ENCODE measurements at places on chromosomes 5 and 9.

- DNase-seq: no peak
Measured at GRCh38 chr5:83096660-83097339, 19.5 kb downstream of the XRCC4 start.

GRCh38 chr5:97042996-97043395 lies 99.4 kb downstream of the LIX1 start:
- no peak for DNase-seq

GRCh38 chr9:30039712-30040111 lies 2344.7 kb upstream of the ACO1 start:
- no peak for DNase-seq

DNA sequence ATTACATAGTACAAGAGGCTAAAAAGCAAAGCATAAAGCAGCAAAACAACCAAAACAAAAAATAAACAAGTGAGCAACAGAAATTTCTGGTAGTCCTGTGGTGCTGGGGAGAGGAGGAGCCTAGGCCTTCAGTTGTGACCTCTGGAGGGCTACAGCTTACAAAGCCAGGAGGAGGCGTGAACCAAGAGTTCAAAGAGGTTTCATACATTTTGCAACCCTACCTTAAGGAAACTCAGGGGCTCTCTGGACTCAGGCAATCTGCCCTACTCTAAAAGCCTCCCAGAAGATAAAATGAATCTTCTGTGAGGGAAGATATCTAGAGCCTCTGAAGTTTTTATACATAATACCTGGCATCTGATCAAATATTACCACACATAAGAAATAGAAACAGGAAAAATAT lies 187.4 kb downstream of the AGTPBP1 start:
- DNase-seq: no peak

GRCh38 chr9:81489046-81489445 lies 200.3 kb downstream of the TLE1 start:
- no peak for DNase-seq

DNA sequence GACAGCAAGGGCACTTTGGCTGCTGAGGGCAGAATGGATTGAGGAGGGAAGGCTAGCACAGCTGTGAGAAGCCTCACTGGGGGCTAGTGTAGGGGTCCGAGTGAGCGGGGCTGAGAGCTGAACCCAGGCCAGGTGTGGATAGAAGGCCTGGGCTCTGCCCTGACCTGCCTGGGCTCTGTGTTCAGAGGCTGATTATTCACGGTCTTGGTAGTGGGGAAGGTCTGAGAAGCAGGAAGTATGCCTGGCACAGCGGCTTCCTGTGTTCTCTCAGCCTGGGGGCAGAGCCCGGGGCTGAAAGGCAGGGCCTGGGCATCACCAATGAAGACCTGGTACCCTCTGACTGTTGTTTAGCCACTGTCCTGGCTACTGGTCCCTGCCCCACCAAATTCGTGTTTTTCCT lies 136.4 kb upstream of the TBC1D2 start:
- no peak for DNase-seq

DNA sequence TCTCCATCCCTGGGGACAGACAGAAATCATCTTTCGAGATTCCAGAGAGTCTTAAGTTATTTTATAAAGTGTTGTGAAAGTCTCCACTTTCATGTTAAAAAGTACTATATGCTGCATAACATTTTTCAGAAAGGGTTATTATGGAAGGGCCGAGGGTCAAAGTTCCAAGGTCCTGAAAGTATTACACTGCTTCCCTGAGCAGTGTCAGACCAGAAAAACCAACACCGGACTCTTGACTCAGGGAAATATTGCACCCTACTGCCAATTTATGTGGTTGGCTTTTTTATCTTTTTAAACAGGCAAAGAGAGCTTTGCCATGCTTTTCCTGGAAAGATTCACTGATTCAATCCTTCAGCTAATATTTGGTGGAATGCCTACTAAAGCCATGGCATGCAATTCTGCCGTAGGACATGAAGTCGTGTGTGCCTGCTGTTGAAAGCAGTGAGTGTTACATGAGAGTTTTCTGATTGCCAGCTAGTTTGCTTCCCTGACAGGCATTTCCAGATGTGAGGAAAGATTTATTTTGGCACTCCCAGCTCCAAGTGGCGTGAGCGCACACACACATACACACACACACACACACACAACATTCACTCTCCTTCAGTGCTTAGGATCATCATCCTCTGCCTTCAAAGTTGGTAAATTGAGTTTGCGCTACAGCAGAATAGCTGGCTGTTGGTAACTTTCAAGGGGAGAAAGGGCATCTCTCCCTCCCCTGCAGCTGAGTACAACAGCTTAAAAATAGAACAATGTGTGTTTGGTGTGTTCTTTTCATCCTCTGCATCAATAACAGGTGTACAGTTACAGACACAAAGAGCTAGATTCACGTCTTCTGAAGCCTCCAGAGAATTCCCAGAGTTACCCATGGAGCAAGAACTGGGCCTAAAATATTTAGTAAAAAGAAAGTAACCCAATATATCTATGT lies 45.6 kb downstream of the SLC1A3 start:
- DNase-seq: no peak

- no peak for DNase-seq
Measured at GRCh38 chr9:116144038-116144437, 9.6 kb upstream of the PAPPA start.

- DNase-seq: no peak
Measured at GRCh38 chr9:126956917-126957686, 42.5 kb downstream of the RALGPS1 start.

DNA sequence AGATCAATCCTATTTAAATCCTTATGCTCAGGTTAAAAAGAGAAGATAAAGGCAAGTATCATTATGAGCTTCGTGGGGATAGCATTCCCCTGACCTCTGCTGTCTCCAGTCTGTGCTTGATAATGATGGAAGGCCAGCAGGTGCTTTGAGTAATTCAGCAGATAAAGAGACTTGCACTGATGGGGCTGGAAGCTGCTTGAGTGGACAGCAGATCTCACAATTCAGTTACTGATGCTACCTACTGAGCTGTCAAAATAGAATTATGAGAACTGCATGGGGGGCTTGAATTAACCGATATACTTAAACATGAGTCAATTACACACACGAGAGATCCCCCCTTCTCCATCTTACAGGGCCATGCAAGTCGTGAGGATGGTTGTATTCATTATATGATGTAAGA lies 107.7 kb upstream of the GPR151 start:
- no peak for DNase-seq

GRCh38 chr9:87422999-87423398 lies 74.7 kb upstream of the DAPK1 start:
- no peak for DNase-seq

- no peak for DNase-seq
Measured at GRCh38 chr9:76101947-76102346, 211.5 kb downstream of the PCSK5 start.

- no peak for DNase-seq
Measured at GRCh38 chr9:4152876-4153275, 147.0 kb downstream of the GLIS3 start.

Measured in T-helper 22 cell (primary cell).